Stimulated activated CD4-positive, alpha-beta T cell treated with anti-CD3 and anti-CD28 coated beads, Interleukin-15, amount 100 ng/mL, for 1 hour (primary cell): ENCODE measurements at places on chromosomes 2 and 18.

DNA sequence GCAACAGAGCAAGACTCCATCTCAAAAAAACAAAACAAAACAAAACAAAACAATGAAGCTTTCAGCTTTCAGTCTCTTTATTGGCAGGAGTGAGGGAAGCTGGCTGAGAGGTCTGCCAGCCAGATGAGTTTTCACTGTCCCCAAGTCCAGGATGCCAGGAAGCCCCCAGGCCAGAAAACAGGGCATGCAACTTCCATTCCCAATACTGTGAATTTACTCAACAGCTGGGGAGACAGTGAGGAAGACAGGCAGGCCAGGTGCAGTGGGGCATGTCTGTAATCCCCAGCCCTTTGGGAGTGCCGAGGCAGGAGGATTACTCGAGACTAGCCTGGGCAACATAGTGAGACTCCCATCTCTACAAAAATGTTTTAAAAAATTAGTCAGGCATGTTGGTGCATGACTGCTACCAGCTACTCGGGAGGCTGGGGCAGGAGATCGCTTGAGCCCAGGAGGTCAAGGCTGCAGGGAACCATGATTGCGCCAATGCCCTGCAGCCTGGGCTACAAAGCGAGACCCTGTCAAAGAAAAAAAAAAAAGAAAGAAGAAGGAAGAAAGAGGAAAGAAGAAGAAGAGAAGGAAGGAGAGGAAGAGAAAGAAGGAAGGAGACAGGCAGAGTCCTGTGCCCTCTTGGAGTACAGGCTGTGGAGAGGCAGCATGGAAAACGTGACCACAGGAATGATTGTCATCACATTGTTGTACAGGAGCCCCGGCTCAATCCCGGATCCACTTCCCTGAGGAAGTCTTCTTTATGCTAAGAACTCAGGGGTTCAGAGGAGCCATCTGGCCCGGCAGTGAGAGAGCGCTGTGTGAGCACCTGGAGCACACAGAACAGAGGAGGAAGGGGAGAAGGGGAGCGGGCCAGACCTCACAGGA, 29.2 kb upstream of the POMC start:
- DNase-seq = no peak

- no peak for DNase-seq
Measured at GRCh38 chr2:64770781-64771334, 117.1 kb upstream of the SERTAD2 start.

GRCh38 chr2:187302586-187302985, 145.5 kb downstream of the CALCRL start:
- DNase-seq = no peak

GRCh38 chr2:24659862-24660261, 133.3 kb downstream of the PTRHD1 start:
- DNase-seq = no peak

DNA sequence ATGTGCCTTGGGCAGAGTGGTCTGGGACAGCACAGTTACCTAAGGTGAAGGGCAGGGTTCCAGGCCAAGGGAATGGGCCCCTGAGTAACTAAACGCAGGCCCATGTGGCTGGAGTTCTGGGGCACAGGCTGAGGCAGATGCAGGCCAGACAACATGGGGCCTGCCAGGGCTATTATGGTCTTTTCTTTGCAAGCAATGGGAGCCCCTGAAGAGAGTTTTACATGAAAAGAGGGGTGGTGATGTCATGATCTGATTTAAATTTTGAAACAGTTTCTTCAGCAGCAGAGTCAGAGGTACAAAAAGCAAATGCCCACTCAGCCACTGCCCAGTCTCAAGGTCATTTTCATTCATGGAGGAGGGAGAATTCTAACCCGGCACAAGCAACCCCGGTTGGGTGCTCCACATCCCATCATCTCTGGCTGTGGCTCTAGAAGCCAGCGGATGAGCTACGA, 5.6 kb downstream of the CHST10 start:
- DNase-seq = no peak

DNA sequence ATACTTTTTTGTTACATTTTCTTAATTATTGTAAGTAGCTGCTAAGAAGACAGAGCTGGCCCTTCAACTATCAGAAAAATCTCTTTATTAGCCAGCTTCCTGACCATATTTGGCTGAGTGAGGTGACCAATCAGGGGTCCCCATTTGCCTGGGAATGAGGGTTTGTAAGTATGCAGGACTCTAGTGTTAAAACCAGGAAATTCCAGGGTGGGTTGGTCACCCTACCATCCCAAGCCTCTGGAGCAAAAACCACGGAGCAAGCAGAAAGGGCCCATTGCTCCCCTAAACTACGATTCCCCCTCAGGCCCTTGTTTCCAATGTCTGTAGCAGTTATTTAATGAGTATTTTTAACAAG, 165.6 kb upstream of the NCKAP5 start:
- no peak for DNase-seq

- DNase-seq = no peak
Measured at GRCh38 chr2:11764359-11764758, 17.9 kb downstream of the LPIN1 start.
